ENCODE measurements at places on chromosomes 4 and X. TPM values are rescaled to one million over a fixed set of nuclear protein-coding genes. Genes with fewer than 3 reads are reported as not detected.
A peak's percentile ranks its signal among the peaks of the same experiment; 100 is the strongest.

GRCh38 chrX:106588801-106589200, 23.0 kb upstream of the RADX start:
- peak; percentile 98 for ATAC-seq

- ATAC-seq, result no peak
These were observed 56.9 kb upstream of the GPRIN3 start for GRCh38 chr4:89364541-89364940.

DNA sequence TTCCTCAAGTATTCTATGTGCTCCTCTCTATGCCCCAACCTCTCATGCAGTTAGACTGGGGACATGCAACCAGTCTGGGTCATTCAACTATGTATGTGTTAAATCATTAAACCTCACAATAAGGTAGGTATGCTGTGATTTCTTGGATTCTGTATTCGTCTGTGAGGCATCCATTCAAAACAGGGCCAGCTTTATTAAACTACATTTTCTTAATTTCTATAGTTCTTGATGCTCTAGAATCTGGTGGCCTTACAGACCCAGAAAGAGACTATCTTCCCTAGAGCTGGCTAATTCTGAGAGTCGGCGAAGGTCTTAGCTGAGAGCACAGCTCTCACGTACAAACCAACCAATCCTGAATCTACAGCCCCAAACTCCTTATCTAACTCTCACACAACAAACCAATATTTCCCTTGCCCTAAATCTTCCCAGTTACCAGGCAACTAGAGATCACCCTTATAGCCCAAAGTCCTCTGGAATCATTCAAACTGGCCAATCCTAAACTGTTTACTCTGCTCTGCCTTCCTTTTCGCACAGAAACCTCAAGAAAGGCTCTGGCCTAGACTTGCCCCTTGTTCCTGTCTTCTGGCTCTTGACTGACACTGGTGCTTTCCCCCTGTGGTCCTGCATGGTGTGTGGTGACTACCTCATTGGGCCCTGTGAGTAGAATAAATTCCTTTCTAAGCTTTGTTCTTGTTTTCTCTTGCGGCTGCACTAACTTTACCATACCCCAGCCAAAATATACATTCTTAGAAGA, 203.5 kb upstream of the TET2 start:
- ATAC-seq, result peak; percentile 84

- no peak for ATAC-seq
These were observed 41.4 kb downstream of the GUCY2F start for GRCh38 chrX:109440475-109440874.

- peak; percentile 83 for ATAC-seq
These were observed at the start of gene GLOD5 for GRCh38 chrX:48761674-48762471. Gene GLOD5, plus strand, starts transcription at chrX:48761747. Its CDS starts 44 bp downstream, at chrX:48761791.

GRCh38 chrX:7019555-7019954, 128.0 kb upstream of the STS start:
- no peak for ATAC-seq

GRCh38 chr4:84286048-84286447, 213.0 kb downstream of the NKX6-1 start:
- no peak for ATAC-seq

DNA sequence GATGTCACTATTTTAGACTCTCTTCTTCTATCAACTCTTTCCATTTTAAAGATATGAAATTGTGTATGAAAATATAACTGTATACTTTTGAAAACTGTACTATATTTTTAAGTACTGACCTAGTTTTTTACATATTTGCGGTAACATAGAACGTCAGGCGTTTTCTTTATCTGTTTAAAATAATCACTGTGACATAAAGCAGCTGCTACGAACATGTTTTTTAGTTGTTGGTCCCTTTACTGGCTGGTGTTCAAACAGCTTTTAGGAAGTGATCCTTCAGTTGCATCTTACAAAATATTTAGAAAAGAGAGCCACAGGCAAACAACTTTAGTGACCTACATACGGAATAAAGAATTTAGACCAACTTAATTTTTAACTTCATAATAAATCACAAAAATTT, 73.1 kb downstream of the METTL14 start:
- no peak for ATAC-seq

DNA sequence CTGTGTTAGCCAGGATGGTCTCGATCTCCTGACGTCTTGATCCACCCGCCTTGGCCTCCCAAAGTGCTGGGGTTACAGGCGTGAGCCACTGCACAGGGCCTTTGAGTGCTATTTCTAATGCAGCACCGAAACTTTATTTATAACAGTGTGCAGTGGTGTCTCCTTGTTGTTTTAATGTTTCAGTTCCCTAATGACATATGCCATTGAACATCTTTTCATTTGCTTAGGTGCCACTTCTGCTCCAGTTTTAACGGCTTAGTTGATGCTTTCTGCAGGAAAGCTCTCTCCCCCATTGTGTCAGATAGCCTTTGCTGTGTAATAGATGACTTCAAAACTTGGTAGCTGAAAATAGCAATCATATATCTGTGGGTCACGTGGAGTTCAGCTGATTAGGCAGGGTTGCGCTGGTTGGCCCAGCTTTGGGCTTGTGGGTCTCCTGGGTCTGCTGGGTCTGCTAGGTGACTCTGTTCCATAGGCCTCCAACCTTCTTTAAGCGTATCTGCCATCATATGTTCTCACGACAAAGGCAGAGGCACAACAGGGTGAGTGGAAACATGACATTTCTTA, 76.4 kb upstream of the SHISA3 start:
- no peak for ATAC-seq

DNA sequence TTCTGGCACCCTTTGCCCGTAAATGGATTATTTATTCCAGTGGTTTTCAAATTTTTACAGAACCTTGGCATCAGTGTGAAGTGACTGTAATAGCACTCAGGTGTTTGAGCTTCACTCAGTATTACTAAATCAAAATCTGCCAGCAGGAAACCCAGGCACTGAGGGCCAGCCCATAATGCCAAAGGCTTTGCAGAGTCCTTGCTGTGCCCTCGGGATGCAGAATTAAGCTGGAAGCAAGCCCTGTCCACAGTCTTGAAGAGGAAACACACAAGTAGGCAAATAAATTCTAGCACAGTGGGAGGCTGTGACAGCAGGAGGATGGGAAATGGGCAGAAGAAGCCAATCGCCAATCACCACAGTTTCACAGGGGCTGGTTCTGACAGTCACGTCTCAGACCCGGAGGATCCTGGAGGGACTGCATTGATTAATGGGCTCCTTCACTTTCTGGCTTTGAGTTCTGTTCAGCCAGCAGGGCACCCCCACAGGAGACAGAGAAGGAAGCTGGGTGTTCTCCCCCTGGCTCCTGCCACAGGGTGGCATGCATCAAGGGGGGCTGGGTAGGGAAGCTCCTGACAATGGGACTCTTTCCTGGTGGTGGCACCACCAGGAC, 138.8 kb downstream of the MTNR1A start:
- no peak for ATAC-seq

DNA sequence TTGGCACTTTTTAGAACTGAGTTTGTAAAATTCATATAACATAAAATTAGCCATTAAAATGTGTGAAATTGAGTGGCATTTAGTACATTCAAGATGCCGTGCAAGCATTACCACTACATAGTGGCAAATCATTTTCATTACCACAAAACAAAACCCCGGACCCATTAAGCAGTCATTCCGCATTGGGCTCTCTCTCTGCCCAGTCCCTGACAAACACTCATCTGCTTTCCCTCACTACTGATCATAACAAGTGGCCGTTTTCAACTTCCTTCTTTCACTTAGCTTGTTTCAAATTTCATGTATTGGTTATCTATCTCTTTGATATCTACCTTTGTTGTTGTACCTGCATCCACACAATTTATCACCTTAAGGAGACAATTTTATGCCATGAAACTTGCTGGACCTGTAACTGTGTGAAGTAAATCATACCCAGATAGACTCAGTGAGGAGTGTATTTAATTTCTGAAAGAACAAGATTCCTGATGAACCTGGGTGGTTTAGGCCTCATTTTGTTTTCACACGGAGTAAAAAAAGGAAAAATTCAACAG, 202.1 kb downstream of the OR13H1 start:
- ATAC-seq, result no peak

DNA sequence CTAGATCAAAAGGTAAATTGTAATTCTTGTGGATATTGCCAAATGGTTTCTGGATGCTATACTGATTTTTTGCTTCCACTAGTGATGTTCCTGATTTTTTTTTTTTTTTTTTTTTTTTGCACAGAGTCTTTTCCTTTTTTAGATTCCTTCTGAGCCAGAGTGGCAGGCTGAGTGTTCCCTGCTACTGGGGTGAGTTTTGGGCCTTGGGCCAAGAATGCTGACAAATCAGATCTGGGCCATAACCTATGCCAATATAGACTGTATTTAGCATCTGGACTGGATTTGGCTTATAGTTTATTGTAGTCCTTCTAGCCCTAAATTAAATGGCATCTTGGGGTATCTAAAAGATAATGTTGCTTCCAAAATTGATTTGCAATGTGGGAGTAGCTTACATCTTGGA, 52.8 kb downstream of the REPS2 start:
- no peak for ATAC-seq

DNA sequence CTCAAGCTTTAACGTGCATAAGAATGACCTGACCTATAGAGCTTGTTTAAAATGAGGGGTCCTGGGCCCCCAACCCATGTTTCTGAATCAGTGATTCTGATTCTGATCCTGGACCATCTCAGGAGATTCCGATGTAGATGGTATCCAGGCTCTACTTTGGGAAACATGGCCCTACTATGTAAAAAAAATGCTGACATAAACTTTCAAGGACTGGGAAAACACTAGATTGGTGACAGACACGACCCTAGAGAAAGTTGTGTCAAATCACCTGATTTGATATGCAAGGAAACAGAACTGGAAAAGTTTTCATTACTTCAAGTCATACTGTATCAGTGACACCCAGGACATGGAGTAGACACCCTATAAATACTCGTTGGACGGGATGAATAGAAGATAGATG, 328.5 kb downstream of the HNRNPD start:
- no peak for ATAC-seq

ADH7 gene
- not detected for total RNA-seq

CFAP47 gene
- not detected for total RNA-seq

ASMT gene
- total RNA-seq, result 2.0 TPM

ANOS1 gene
- not detected for total RNA-seq

TEX13C gene
- total RNA-seq, result not detected

SPIN4 gene
- 5.6 TPM for total RNA-seq

SSX5 gene
- not detected for total RNA-seq

Measured in activated T-helper 17 cell treated with anti-CD3 and anti-CD28 coated beads, Interleukin-2, amount 50 U/mL, for 72 hours (primary cell).